ENCODE measurements at places on chromosomes 6 and 20.

DNA sequence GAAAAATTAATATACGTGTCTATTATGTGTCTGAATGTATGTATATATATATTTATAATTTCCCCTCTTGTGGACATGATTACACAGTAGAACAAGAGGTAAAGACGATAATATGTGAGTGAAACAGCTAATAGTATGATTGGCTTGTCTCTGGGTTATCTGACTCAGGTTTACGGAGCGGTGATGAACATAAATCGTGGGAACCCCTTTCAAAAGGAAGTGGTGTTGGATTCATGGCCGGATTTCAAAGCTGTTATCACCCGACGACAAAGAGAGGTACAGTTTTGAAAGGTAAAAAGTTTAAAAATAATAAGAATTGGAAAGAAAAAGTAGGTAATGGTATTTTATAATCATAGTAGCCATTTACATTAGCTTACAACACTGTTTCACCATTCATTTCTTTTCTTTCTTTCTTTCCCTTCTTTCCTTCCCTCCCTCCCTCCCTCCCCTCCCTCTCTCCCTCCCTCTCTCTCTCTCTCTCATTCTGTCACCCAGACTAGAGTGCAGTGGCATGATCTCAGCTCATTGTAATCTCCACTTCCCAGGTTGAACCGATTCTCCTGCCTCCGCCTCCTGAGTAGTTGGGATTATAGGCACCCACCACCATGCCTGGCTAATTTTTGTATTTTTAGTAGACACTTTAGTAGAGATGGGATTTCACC lies 15.9 kb downstream of the GLYATL3 start:
- DNase-seq, result no peak

DNA sequence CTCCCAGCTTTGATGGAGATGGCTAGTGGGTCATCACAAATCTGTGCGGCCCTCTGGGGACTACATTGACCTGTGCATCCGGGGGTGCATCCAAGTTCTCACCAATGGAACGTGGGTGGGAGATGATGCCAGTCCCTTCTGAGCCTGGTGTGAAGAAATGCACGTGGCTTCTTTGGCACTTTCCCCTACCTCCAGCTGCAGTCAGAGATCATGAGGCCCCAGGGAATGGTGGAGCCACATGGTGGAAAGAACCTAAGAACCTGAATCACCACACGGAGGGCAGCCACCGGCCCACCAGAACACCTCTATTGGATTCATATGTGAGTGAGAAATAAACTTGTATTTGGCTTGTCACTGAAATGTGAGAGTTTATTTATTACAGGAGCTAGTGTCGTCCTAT lies 9.9 kb upstream of the CDKN1A start:
- no peak for DNase-seq

GRCh38 chr6:105326833-105327770 lies 75.8 kb downstream of the PREP start:
- DNase-seq, result no peak

- DNase-seq, result no peak
Observed at GRCh38 chr6:126535595-126535994, 195.7 kb downstream of the CENPW start.

DNA sequence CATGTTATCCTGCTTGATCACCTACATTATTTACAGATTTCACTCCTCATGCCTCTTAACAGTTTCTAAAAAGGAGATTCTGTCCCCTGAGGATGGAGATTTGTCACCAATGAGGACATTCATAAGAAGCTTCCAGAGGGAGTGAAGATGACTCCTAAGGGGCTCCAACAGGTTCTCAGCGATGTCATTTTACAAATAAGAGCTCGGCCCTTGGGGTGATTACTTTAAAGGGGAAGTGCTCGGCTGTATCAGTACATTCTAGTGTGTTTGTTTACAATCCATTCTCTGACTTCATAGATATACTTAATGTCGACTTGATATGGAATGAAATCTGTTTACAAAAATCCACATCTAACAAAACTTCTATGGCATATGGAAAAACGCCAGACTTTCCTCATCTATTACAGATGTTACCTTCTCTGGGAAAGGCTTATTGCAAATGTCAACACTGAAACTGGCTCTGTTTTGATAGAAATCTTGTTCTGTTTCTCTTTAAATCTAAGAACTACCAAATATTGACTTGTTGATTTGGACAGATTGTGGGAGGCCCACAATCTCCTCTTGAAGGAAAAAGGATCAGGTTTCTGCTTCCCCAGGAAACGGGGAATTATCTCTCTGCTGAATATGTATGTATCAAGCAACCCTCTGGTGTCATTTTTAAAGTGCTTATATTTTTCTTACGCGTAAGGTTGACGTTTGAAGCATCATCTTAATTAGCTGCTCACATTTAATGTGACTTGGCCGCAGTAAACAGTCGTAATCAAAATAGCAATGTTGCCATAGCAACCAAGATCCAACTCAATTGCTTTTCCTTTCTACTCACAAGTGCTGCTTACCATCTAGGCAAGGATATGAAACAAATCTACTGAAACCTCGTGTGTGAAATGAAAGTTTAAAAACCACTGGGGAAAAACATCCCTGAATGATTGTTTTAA lies 95.7 kb downstream of the SHLD1 start:
- DNase-seq, result no peak

DNA sequence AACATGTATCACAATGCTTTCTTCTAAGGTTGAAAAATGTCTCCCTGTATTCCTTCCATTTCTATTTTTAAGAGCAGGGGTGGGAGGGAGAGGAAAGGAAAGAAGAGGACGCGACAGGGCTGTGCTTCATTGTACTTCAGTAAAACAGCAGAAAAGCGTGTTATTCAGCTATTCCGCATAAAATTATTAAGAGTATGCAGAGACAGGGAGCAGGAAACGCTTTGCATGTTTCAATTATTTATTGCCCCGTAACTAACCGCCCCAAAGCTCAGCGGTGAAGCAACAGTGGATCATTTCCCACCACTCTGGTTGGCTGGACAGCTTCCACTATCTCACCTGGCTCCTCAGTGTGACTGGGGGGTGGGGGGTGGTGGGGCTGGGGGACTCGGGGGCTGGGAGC lies 188.9 kb downstream of the TTLL2 start:
- no peak for DNase-seq

DNA sequence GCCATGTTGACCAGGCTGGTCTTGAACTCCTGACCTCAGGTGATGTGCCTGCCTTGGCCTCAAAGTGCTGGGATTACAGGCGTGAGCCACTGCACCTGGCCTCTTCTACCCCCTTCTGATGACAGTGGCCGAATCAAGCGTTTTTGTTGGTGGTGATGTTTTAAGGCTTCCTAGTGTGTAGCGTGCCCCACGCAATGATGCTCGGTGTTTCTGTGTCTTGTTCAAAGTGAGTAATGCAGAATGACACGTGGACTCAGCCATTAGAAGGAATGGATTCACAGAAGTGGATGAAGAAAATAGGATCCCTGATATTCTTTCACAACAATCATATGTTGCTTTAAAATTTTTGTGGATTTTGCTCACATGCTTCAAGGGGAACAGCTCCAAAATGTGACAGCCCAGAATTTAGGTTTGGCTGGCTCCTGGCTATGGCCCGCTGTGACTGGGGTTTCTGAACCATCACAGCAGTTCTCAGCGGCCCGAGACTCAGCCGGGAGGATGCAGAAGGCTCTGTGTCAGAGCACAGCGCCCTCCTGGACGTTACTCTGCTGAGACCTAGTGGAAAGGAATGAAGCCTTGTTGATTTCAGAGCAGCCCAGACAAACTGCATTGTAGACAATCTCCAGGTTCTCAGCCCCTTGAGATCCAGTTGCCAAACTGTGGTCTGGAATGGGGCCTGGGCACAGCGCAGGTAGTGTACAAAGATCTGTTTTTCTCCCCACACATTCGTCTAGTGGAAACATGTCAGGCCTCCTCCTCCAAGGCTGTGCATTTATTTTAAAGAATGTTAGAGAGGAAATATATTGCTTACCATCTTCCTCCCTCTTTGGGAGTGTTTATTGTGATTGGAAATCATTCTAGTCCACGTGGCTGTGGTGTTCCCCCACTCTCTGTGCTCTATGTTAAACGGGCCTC lies 57.6 kb upstream of the TIAM2 start:
- DNase-seq, result no peak

GRCh38 chr6:13733178-13733887 lies 21.7 kb upstream of the RANBP9 start:
- peak; percentile 1 for DNase-seq

DNA sequence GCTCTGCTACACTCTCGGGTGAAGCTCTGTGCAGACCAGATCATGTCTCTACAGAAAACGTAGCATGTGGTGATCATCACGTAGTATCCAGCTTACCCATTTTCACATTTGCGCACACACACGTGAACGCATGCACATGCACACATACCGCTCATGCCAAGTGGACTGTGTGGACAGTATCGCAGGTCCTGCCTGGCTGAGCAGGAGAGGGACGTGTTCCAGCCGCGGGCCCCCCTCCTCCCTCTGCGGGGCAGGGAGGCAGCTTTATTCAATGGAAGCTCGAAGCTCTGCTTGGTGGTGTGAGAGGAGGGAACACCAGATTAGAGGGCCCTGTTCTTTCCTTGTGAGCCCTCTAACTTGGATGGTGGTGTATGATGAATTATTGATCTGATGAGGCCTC lies 51.1 kb downstream of the CDH26 start:
- no peak for DNase-seq

DNA sequence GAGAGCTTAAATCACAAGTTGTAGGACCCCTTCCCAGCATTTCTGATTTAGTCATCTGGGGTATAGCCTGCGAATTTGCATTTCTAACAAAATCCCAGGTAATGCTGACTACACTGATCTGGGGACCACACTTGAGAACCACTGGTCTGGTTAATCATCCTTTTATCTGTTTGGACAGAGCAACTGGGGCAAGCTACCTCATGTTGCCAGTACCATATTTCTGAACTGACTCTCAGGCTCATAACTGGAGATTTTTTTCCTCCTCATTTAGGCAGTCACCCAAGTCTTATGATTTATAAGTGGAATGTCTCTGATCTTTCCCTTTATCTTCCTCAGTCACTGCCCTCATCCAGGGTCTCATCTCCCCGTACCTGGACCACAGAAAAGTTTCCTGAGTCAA lies 12.0 kb upstream of the GTF3C6 start:
- no peak for DNase-seq

DNA sequence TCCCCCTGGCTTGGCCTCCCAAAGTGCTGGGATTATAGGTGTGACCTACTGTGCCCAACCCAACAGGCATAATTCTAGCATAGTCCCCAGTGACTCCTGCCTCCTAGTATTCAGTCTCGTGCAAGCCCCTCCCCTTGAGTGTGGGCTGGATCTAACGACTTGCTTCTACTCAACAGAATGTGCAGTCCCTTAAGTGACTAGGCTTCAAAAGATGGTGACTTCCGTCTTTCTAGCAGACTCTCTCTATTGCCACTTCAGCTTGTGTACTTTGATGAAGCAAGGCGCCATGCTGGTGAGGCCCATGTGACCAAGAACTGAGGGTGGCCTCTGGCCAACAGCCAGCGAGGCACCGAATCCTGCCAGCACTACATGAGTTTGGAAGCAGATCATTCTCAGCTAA lies 109.6 kb upstream of the TRAF3IP2 start:
- peak; percentile 37 for DNase-seq

GRCh38 chr6:31083742-31084354 lies 28.5 kb downstream of the C6orf15 start:
- no peak for DNase-seq

- DNase-seq, result no peak
Observed at GRCh38 chr6:142443532-142443931, 141.7 kb downstream of the ADGRG6 start.

DNA sequence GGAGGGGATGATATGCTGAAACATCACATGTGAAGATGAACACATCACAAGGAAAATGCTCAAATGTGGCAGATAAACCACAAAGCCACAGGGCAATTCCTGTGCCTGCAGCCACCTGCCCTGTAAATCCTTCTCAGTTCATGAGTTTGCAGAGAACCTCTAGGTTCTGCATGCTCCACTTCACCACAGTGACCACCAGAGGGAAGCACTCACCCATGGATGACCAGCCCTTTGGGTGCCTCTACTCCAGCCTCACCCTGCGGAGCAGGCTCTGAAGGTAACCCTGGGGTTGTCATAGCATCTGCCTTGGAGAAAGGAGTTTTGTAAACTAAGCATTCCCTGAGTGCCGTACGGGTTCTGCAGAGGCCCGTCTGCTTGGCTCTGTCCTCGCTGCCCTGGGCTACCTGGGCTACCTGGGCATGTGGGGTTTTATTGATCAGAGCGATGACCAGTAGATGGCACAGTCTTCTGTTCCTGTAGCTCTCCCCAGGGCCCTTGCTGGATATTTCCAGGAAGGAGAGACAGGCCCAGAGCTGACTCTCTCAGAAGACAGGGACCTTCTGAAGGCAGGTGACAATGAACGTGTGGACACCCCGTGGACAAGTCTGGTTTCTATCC lies 31.7 kb upstream of the CST1 start:
- DNase-seq, result peak; percentile 2

DNA sequence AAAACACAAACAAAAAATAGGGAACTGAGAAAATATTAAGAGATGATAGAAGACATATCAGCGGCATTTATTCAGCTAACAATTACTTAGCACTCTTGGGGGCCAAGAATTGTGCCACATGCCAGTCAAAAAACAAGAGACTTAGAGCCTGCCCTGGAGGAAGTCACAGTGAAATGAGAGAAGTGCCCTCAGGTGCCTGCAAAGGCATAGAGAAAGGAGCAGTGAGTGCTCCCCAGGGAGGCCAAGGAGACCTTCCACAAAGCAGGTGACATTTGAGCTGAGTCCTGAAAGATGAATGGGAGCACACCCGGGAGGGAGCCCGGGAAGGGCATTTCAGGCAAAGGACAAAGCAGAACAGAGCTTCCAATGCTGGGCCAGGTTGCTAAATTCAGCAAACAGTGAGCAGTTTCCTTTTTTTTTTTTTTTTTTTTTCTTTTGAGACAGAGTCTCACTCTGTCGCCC lies 184.7 kb upstream of the JARID2 start:
- DNase-seq, result no peak

- no peak for DNase-seq
Observed at GRCh38 chr6:4896401-4896800, 107.4 kb downstream of the RPP40 start.

GRCh38 chr6:1321738-1322137 lies 9.8 kb downstream of the FOXQ1 start:
- DNase-seq, result no peak

GRCh38 chr6:128676456-128676855 lies 156.1 kb upstream of the PTPRK start:
- DNase-seq, result no peak

DNA sequence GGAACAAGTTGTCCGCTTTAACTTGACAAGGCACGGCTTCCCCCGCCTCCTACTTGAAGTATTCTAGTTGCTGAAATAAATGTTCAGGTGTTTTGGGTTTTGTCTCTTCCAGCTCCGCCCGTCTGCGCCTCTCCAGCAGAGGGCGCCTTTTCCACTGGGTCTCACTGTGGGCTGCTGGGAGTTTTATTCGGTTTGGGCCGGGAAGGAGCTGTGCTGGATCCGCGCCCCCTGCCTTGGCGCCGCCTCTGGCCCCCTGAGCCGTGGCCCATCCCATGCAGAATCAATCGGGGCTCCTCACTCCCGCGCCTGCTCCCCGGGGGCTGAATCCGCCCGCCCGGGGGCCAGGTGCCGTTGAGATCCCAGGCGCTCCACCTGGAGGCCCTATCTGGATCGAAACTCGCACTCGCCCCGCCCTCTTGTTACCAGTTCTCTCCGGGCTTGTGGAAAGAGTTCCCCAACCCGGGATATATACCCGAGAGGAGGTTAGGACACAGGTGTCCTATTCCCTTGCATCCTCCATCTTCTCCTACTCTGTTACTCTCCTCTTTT lies 51.0 kb upstream of the TCF21 start:
- no peak for DNase-seq
